ENCODE measurements at places on chromosomes 1 and 21. TPM values are rescaled to one million over a fixed set of nuclear protein-coding genes. Genes with fewer than 3 reads are reported as not detected.

DNA sequence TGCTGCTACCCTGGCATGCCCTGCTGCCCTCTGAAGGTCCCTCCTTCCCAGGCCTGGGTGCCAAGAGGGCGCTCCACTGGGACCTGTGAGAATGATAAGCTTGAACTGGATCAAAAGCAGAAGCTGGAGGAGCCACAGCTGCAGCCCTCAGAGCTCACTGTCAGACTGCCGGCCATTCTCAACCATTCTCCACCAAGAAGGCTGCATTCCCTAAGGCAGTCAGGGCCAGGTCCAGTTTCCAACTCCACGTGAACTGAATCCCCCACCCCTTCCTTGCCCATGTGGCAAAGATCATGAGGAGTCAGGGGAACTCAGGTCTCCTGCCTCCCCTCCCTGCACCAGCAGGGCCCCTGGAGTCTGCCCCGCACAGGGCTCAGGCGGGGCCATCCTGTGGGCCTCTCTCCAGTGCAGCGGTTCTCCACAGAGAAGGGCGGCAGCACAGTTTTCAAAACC, 19.5 kb downstream of the SLC1A7 start:
- DNase-seq, result no peak

DNA sequence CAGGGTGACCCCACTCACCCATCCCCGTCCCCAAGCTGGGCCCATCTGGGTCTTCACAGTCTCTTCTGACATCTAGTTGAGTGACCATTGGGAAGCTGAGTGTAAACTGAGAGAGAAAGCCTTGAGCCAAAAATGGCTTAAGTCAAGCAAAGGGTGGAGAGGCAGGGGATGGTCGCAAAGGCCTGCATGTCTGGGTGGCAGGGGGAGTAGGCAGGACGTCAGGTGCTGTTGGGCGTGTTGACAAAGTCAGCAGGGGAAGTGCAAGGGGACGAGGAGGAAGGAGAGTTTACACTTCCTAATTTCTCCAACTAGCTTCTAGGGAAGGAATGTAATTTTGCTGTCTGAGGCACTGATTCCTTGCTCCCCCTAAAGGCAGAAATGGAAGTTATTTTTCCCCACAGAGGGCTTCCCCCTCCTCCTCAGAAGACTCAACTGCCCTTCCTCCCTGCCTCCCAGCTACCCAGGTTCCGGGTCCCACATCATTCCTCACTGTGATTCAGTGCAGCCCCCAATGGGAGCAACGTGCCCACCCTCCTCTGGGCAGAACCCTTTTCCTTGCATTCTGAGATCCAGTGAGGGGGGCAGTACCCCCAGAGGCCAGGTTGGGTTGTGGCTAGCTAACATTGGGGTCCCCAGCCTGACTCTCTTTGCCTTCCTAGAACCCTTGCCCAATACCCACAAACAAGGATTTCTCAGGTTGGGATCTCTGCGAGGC, 1.2 kb upstream of the ADORA1 start:
- DNase-seq, result peak; percentile 13

The PLEKHN1 gene
- 0.37 TPM for total RNA-seq

The ZNF648 gene
- not detected for total RNA-seq

Data from dermis blood vessel endothelial cell (primary cell).